K562 (cell line): ENCODE measurements at places on chromosomes 1 and 21. TPM values are rescaled to one million over a fixed set of nuclear protein-coding genes. Genes with fewer than 3 reads are reported as not detected.

DNA sequence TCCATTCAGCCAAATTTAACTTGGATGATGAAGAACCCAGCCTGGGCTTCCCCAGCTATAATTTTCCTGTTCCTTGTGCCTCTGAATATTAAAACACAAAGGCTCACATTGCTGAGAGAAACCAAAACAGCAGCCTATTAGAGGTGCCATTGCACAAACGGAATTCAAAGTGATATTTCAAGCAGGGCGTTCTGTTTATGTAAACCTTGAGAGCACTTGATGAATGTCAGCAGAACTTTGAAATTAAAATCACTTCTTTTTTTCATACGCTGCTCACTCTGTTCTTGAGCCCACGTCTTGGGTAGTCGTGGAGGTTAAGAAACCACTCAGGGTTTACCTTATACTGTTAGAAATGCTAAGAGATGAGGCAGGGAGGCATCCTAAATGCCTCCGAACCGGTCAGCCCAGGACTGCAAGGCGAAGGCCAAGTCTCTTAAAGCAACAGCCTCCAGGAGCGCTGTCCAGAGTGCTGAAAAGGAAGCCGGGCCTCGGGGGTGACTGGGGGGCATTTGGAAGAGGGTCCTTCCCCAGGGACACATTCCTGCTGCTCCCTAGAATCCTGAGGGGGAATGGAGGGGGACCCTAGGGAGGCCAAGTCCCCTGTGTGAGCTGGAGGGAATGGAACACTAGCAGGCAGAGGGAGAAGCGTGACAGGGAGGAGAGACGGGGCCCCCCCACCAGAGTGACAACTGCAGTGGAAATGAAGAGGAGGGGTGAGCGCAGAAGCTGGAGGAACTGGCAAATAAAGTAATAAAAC, 154.8 kb upstream of the VAMP3 start:
- H3K27ac ChIP-seq = no peak overlapping the region
- no peaks in the 10 kb centered on the region; the same call in 2 of the 3 replicates for H3K27me3 ChIP-seq
- no peak overlapping the region for H3K4me3 ChIP-seq
- peak; percentile 72 for DNase-seq
- no peaks in the 10 kb centered on the region for H3K4me1 ChIP-seq

DNA sequence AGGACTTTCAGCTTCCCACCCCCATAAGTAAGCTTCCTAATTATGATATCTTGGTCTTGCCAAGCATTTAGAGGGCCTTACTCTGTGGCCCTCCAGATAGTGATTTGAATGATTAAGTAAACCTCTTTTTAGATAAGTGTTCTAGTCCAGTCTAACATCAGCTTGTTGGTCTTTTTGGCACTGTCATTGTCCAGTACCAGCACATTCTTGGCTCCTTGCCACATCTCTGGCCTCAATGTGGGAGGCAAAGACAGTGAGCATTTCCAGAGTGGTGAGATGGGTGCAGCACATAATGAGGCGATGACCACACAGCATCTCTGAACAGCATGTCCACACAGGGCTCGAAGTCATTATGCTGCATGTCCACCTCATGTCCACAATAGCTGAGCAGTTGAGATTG, 6.1 kb downstream of the CAPZA1 start:
- peaks cover 72% of the 10 kb centered on the region for H3K36me3 ChIP-seq
- no peaks in the 10 kb centered on the region for H3K27me3 ChIP-seq
- H3K27ac ChIP-seq = peak overlapping the region; percentile 3; the same call in 2 of the 3 replicates
- DNase-seq = peak; percentile 36

RGS13 gene
- not detected in 2 replicates for total RNA-seq

- DNase-seq = no peak
- no peaks in the 10 kb centered on the region for H3K4me1 ChIP-seq
- H3K4me3 ChIP-seq = no peak overlapping the region
- H3K27me3 ChIP-seq = no peaks in the 10 kb centered on the region
- H3K27ac ChIP-seq = no peak overlapping the region
These were observed 624 bp downstream of the ARHGAP29 start for GRCh38 chr1:94236630-94237290.

- H3K4me1 ChIP-seq = no peaks in the 10 kb centered on the region; the same call in 2 of the 3 replicates
- no peak overlapping the region for H3K27ac ChIP-seq
- no peaks in the 10 kb centered on the region for H3K36me3 ChIP-seq
- no peak overlapping the region for H3K4me3 ChIP-seq
- no peaks in the 10 kb centered on the region for H3K27me3 ChIP-seq
These were observed 59.9 kb downstream of the SIPA1L2 start for GRCh38 chr1:232570007-232570406.

DNA sequence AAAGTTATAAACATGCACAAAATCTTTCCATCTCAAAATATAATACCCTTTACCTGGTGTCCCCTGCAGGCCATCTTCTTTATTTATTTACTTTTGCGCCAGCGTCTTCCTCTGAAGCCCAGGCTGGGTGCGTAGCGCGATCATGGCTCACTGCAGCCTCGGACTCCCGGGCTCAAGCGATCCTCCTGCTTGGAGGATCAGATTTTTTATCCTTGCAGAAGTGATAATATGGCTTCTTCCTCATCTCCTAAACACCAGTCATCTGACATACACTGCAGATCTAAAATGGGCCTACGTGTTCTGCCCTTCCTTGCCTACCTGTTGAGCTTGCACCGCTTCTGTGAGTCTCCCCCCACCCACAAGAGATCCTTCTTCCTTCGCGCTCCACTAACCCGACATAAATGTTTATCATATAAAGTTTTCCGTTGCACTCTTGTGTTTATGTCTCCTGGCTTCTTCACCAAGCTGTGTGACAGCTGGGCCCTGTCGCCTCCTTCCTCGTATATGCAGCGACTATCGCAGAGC, 506 bp upstream of the SRP9 start:
- peak overlapping the region; percentile 95 for H3K4me3 ChIP-seq
- no peaks in the 10 kb centered on the region for H3K27me3 ChIP-seq
- DNase-seq = peak; percentile 24
- H3K27ac ChIP-seq = peak overlapping the region; percentile 59
- peaks cover 37% of the 10 kb centered on the region for H3K36me3 ChIP-seq

DNA sequence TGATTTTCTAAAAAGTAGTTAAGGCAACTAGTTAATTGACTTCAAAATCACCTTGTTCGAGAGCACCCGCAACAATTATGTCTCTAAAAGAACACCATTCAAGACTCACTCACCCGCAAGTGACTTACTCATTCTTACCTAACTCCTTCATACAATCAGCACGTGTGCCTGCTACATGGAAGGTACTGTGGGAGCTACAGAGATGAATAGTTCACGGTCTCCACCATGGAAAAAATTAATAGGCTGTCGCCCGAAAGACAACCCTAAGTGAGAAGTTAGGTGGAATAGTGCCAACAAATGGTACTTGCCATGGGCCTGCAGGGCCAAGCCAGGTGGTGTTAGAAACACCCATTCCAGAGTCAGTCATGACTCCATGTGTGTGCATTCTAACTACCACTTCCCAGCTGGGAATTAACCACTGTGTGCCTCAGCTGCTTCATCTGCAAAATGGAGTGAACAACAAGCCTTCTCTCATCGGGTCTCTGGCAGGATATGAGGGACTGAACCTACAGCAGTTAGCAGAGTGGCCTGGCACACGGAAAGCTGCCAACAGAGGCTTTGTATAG, 7.1 kb downstream of the SSBP3 start:
- no peaks in the 10 kb centered on the region for H3K27me3 ChIP-seq
- DNase-seq = no peak
- H3K27ac ChIP-seq = no peak overlapping the region
- H3K4me1 ChIP-seq = peaks cover 47% of the 10 kb centered on the region
- no peak overlapping the region for H3K4me3 ChIP-seq

GRCh38 chr1:152061952-152062351, 25.1 kb upstream of the S100A11 start:
- DNase-seq = no peak
- no peaks in the 10 kb centered on the region; the same call in 1 of the 2 replicates for H3K27me3 ChIP-seq
- no peak overlapping the region for H3K27ac ChIP-seq
- H3K4me3 ChIP-seq = no peak overlapping the region
- H3K36me3 ChIP-seq = no peaks in the 10 kb centered on the region
- no peaks in the 10 kb centered on the region; the same call in 2 of the 3 replicates for H3K4me1 ChIP-seq

PCNX2 gene
- total RNA-seq = 0.07 and 0.31 TPM in 2 replicates
